HepG2 (cell line): ENCODE measurements at places on chromosomes 12 and 14. TPM values are rescaled to one million over a fixed set of nuclear protein-coding genes. Genes with fewer than 3 reads are reported as not detected.
A peak's percentile ranks its signal among the peaks of the same experiment; 100 is the strongest.

Gene TAC3
- total RNA-seq = 0.15 TPM in 1 of 2 replicates, not detected in the other

GRCh38 chr14:70755655-70756054 lies 53.7 kb downstream of the MAP3K9 start:
- DNase-seq = no peak

- no peak for DNase-seq
Observed at GRCh38 chr12:2495417-2496112, 299.2 kb upstream of the FKBP4 start.

Gene IFNG
- total RNA-seq = not detected in 2 replicates

DNA sequence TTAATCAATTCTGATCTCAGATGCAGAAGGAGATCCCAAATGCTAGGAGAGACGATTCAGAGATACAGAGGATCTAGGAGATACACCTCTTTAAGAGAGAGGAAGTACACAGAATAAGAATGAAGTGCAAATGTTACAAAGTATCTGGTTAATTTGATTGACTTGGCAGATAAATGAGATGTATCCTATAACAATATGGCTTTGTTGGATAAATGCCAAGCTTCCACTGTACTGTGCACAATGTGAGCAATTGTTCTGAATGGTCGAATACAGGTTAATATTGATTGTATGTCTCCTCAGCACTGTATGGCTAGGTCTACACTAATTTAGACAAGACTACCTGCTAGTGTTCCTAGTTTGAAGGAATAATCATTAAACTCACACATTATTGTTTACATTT lies 119.6 kb upstream of the PTPRB start:
- no peak for DNase-seq

- no peak for DNase-seq
Observed at GRCh38 chr14:90815572-90815821, 733 bp downstream of the TTC7B start.

DNA sequence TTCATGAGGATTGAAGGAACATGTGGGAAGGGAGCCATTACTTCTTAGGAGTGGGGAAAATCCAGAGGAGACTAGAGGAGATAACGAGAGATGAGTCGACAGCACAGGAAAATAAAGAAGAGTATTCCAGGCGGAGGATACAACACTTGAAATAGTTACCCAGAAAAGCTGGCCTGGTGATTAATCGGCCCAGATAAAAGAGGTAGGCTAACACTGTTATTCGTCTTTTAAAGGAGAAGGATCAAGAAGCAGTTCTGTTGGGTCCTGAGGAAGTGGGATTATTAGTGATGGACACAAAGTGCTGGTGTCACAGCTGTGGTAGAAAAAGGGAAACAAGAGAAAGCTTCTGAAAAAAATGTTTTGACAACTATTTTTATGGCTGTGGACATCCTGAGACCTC lies 425.3 kb downstream of the ZFP36L1 start:
- DNase-seq = no peak

- DNase-seq = no peak
Observed at GRCh38 chr12:103836345-103836744, 4.7 kb downstream of the NT5DC3 start.

Gene MYF5
- not detected in 2 replicates for total RNA-seq

Gene IFT43
- 0.15 TPM in 1 of 2 replicates, not detected in the other for total RNA-seq

DNA sequence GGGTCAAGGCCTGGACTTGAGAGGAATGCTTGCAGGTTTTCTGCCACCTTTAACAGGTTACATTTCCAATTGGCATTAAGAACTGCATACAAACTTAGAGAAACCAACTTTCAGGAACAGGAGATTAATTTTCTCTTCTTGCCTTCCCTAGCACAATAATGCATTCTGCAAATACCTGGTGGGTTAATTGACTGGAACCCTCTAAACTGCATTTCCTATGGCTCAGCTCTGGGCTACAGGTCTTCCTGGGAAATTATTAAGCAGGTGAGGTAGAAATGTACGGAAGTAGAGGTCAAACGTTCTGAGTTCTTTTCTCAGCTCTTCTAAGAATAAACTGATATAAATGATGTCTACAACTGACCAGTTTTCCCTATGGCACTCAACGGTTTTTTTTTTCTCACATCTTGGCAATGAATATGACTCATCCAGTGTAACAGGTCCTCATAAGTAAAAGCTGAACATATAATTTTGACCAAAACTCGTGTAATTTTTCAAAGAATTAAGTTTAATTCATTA lies 144.9 kb upstream of the PELI2 start:
- DNase-seq = no peak

GRCh38 chr12:62075870-62076269 lies 184.3 kb upstream of the USP15 start:
- no peak for DNase-seq

- DNase-seq = peak; percentile 58
Observed at GRCh38 chr12:101414533-101415119, 7.1 kb upstream of the ARL1 start.

- DNase-seq = no peak
Observed at GRCh38 chr14:94019329-94019728, 6.8 kb upstream of the OTUB2 start.

DNA sequence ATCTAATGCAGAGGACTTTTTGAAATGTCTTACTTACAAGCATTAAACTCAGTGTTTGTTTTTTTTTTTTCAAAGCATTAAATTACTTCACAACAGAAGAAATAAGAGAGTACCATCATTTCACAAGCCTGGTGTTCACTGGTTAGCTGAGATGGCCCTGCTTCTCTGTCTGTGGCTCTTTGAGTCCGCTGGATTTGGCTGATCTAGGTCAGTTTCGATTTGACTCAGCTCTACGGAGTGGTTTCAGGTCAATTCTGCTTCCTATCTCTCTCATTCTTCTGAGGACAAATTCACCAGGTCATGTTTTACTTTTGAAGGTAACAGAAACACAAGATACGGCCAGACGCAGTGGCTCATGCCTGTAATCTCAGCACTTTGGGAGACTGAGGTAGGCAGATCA lies 1066.1 kb downstream of the FLRT2 start:
- DNase-seq = no peak

- DNase-seq = no peak
Observed at GRCh38 chr12:27627123-27627852, 69.0 kb upstream of the REP15 start.

Gene WBP11
- total RNA-seq = 31.0 and 44.4 TPM in 2 replicates

- no peak for DNase-seq
Observed at GRCh38 chr14:105142651-105143450, 25.7 kb downstream of the JAG2 start.

GRCh38 chr14:64654246-64654900 lies 49.9 kb upstream of the PLEKHG3 start:
- peak; percentile 60 for DNase-seq

- DNase-seq = no peak
Observed at GRCh38 chr12:126492181-126492580, 1426.9 kb downstream of the AACS start.

Gene PTPN6
- 9.5 and 10.6 TPM in 2 replicates for total RNA-seq

- DNase-seq = peak; percentile 4
Observed at GRCh38 chr12:127280393-127281275, 986.3 kb upstream of the TMEM132C start.

GRCh38 chr14:79144896-79145295 lies 974.7 kb downstream of the NRXN3 start:
- DNase-seq = no peak

Gene HOXC13
- 0.07 TPM in 2 replicates for total RNA-seq

Gene MIP
- not detected in 2 replicates for total RNA-seq

DNA sequence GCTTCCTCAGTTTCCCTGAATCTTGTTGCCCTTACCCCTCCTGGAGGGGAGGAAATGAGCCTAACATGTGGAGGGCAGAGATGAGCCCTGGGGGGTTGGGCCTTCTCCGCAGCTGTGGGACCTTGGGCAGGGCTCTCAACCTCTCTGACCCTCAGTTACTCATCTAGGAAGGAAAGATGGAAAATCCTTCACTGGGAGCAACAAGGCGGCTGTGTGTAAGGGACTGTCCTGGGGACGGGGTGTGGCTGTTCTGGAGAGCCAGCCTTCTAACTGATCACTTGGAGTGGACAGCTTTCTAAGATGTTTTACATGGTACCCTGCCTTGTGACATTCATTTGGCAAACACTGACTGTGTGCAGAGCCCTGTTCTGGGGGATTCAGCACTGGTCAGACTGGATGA lies 14.7 kb downstream of the BEGAIN start:
- no peak for DNase-seq
